ENCODE measurements at places on chromosomes 5 and 9.

DNA sequence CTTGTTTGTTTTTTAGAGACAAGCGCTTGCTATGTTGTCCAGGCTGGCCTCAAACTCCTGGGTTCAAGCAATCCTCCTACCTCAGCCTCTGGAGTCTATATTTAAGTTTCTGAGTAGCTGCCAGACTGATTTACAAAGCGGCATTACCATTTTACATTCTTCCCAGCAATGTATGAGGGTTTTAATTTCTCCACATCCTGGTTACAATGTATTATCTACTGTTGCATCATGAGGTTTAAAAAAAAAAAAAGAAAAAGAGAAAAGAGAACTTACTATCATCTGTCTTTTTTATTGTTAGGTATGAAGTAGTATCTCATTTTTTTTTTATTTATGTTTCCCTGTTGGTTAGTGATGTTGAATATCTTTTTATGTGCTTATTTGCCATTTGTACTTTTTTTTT, 18.9 kb upstream of the CLINT1 start:
- DNase-seq = no peak

DNA sequence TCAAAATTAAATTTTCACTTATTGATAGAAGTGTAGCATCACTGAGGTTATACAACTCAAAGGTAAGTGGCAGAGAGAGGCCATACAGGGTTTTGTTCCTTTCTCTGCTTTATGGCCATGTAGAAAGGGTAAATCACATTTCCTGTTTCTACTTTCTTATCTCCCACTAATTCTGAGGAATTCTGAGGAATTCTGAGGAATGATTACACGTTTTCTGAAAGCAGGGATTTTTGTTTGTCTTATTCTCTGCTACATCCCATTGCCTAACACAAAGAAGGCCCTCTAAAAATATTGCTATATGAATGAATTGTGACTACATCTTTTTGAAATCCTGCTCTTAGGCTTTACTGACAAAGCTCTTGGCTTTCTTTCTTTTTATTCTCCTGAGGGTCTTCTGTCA, 516.9 kb upstream of the ZNF608 start:
- DNase-seq = no peak

DNA sequence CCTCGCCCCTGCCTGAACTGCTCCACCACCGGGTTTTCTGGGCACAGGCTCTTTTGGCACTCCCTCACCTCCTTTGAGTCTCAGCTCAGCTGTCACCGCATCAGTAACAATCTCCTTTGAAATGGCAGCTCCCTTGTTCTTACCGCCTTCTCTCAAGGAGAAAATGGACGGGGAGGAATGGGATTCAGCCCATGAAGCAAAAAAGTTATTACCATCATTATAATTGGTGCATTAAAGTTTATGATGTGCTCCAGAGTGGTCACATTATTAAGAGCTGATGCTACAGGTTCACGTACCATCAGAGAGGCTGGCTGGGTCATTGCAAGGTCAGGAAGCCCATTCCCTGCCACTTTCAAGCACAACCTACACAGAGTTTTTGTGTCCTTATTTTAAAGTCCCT, 344.7 kb downstream of the AGTPBP1 start:
- DNase-seq = no peak

GRCh38 chr9:38689678-38690077, 30.3 kb downstream of the FAM240B start:
- no peak for DNase-seq

GRCh38 chr5:59711310-59711709, 182.2 kb downstream of the PDE4D start:
- no peak for DNase-seq

GRCh38 chr5:7856855-7857254, 5.9 kb upstream of the CFAP90 start:
- DNase-seq = no peak

- DNase-seq = no peak
Measured at GRCh38 chr5:169909945-169910344, 70.3 kb downstream of the INSYN2B start.

DNA sequence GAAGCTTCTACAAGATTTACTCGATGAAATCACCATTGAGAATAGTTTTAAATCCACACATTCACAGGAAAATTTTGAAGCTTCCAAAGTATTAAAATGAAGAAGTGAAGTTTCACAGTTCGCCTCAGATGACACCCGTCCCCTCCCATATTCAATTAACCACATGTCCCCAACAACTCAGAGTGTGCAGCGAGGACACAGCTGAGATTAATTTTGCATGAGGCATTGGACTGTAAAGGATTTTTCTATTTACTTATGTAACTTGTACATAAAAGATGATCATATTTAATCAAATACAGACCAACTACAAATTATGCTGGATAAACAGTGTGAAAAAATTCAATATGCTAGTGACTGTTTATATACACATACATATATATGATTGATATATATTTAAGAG, 84.7 kb upstream of the OLFM1 start:
- DNase-seq = no peak

DNA sequence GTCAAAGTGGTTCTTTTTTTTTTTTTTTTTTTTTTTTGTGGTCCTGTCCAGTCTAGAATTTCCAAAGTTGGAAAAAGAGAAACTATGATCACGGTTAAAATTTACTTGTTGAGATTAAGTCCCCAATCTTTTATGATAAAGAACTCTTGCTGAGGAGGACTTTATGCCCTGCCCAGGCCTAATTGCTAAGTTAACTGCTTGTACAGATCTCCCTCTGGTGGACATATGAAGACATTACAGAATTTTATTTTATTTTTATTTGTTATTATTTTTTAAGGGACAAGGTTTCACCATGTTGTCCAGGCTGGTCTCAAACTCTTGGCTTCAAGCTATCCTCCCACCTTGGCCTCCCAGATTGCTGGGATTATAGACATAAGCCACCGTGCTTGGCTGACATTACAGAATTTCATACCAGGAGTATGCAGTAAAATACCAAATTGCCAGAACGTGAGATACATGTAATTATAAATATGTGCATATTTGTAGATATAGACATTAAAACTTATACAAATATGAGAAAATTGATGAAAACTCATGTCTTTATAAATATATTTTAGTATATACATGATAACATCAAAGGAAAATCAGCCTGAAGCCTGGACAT, 91.2 kb downstream of the RFK start:
- DNase-seq = no peak

- DNase-seq = no peak
Measured at GRCh38 chr5:34767180-34767579, 71.8 kb upstream of the TTC23L start.

DNA sequence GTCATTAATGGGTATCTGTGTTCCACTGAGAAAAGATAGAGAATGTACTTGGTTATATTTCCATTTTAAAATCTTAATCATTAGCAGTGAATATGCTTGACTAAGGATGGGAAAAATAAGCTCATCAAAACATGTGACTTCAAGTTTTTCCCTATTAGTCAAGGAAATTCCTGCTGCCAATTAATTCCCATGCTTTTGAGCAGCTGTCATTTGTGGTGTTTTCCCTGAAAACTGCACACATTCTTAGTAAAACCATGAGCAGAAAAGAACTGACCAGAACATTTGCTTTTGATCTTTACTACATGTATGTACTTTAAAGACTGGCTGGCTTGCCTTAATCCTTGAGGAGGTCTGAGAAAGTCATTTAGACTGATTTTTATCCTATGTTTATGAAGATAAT, 75.2 kb downstream of the AOPEP start:
- no peak for DNase-seq

Measured in stimulated activated naive CD4-positive, alpha-beta T cell (primary cell).